A549 (cell line): ENCODE measurements at places on chromosomes 7 and 10.

- no peak for DNase-seq
Observed at GRCh38 chr7:129719980-129720732, 108.6 kb downstream of the NRF1 start.

GRCh38 chr10:64093946-64094535 is 572.8 kb downstream of the REEP3 start:
- no peak for DNase-seq

DNA sequence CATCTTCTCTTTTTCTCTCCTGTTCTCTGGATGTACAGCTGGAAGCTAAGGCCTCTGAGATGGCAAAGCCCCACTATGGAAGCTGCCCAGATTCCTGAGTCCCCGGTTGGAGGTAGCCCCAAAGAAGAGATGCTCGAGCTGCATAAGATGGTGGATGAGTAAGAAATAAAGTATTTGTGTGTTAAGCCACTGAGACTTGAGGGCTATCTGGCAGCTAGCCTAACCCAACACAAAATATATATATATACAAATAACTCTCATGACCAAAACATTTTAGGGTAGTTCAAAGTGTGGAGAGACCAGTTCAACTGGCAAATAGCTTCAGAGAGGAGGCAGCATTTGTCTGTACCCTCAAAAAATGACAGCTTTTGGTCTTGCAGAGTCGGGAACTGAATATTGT is 72.4 kb upstream of the PDE1C start:
- no peak for DNase-seq

DNA sequence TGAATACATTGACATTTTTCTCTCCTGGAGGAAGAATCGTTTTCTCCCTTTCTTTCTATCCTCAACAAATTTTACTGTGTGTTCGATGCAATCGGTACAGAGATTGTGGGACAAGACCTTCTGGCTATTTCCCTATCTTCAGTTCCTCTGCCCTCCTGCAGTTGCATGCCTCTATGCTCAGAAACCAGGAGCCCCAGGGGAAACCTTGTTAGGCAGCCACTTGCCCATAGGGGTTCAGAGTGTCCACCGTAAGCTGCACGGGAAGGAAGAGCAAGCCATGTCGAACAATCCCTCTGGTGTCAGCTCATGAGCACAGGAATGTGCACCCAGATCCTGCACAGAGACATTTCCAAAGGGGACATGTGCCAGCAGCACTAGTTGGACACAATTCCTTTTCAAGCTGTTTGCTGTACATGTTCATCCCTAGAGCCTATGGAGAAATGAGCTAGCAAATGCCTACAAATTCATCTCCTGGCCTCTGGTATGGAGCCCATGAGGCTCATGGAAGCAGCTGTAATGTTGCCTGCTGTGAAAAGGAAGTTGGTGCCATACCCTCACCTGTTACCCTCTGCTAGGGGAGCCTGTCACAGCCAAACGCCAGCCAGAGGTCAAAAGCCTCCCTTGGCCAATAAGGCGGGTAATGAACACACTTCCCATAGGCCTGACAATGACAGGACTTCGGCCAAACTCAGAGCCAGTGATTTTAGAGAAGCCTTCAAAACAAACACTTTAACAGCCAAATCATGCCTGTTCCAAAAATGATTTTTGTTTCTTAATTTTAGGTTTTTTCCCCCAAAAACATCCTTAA is 35.9 kb upstream of the ASAH2 start:
- no peak for DNase-seq

DNA sequence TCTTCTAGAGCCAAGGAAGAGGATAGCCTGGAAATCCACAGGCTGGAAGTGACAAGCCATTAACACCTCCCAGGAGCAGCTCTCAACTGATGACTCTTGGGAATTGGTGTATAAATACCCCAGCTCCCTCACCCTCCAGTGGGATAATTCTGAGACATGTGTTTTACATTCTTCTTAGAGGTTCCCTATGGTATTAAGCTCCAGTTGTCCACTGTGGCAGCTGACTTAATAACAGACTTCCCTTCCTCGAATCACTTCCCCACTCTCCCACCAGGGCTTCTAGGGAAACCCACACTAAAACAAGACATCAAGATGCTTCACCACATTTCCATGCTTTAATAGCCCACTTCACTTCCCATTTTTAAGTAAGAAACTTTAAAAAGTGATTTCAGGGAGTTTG is 47.2 kb downstream of the FAM107B start:
- DNase-seq = no peak

GRCh38 chr10:1297566-1298301 is 241.5 kb downstream of the WDR37 start:
- no peak for DNase-seq

DNA sequence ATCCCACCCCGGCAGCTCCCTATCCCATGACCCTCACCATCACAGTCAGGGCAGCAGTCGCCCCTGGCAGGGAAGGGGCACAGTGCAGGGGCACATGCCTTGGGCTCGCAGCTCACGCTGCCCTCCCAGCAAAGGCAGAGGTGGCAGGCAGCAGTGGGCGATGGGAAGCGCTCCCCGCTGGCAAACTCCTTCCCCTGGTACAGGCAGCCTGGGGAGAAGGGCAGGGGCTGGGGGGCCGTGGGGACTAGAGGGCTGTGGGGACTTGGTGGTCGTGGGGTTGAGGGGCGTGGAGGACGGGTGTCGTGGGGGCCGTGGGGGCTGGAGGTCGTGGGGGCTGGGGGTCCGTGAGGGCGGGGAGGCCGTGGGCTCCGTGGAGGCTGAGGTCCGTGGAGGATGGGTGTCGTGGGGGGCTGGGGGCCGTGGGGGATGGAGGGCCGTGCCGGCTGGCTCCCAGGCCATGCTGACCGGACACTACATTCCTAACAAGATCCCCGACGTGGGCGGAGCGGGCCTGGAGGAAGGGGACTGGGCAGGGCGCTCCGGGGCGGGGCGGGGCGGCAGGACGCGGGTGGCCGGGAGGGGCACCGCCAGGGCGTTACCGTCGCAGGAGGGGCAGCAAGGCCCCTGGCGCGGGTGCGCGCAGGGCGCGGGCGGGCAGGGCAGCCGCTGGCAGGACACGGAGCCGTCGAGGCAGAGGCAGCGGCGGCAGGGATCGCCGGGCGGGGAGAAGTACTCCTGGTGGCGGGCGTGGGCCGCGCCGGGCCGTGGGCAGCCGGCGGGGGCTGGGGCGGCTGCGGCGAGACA is 20.0 kb downstream of the KCP start:
- DNase-seq = peak; percentile 44

DNA sequence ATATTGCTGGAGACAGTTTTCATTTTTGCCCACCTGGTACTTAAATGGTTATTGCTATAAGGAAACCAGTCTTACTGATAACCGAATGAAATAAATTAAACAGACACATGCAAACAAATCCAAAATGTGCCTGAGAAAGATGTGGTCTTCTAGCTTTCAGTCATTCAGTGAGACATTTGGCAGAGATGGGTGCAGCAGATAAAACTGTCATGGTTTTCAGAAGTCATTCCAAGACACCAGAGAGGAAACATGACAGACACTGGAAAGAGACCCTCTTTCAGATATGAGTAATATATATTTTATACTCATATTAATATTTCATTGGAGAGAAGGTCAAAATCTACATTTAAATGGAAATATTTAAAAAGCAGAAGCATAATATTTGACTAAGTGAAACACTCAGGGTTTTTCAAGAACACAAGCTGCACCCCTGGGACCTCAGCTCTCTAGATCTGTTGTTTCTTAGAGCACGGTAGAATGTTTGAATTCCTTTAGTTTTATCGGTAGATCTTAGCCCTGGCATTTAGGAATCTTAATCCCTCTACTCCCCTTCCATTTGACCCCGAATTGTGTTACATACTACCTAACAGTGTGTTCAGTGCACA is 246.1 kb downstream of the AUTS2 start:
- no peak for DNase-seq

DNA sequence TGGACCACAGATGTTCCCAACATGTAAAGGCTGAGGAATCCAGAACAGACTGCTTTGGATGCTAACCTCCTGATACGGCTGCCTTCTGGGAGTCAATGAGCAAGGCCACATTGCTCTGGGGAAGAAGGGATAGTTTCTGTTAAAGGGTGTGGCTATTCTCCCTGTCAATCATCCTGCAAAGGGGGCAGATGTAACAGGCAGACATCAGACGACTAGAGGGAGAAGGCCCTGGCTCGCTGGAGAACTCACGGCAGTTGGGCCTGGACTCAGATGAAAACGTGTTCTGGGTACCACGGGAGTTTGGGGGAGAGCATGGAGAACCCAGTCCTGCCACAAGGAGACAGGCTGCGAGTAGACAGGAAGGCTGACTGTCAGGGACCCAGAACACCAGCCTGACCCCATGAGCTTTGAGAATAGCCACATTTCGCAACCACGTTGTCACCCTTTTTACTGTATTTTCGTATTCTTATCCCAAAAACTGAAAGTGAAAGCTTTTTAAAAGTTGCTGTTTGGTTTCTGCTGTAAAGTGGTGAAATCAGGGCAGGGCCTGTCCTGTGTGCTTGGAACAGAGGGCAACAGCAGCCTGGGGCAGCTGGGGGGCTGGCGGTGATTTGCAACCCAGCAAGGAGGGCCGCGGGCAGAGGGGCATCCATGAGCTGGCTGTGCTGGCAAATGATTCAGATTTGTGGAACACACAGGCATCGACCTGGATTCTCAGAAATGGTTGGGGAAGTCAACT is 95.3 kb downstream of the MYOF start:
- DNase-seq = no peak

DNA sequence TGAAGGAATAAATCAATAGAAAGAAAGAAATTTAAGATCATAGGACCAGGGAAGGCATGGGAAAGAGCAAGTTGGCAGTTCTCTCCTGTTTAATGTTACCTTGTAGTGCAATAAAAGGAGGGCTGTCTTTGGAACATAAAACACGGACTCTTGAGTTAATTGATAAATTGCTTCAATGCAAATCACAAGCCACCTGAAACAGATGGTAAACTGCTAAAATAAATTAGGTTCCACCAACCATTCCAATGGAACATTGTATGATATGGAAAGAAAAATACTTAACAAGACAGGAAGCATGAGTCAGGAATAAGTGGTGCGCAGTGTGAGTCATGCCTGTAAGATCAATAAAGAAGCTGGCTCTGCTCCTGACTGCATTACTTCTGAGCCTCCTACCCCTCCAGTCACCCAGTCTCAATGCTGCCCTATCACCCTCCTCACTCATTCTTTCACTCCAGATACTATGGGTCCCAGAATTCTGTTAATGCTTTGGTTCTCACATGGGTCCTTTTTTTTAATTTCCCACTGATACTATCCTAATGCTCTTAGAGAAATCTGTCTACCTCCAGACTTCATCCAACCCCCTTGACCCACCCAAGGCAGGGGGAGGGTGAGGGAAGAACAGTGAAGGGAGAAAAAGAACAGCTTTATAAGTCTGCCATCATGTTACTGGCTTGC is 78.9 kb downstream of the LRRC17 start:
- peak; percentile 93 for DNase-seq

DNA sequence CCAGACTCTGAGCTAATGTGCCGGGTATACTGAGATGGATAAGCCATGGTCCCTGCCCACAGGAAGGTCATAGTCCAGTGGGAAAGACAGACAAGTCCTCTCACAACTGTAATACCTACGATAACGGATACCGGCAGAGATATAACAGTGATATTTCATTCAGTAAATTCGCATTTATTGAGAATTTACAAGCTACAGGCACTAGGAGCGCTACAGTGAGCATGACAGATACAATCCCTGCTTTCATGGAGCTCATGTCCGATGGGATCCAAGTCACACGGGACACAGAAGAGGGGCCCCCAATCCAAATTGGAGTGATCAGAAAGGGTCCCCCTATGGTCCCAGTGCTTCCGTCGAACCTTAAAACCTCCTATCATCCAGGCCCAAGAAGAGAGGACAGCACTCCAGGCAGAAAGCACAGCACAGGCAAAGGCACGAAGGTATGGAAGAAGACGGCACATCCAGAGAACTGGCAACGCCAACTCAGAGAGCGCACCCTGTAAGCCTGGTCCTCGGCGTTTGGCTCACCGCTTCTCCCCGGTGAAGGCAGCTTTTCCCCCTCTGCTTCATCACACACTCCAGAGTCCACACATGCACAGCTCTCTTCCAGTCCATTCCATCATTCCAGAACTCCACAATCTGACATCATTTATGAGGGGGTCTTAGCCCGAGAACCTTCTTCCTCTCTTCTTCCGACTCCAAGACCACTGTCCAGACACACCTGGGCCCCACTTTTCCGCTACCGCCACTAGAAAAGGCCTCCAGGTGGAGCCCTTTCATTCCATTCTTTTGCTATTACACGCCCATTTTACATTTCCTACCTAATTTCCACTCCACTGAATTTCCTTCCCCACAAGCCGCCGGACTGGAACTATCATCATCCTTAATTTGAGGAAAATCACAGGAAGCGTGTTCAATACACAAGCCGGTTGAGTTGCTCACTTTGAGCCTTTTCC is 47.8 kb upstream of the NKX2-3 start:
- peak; percentile 18 for DNase-seq

GRCh38 chr10:132421847-132422751 is 25.1 kb downstream of the PWWP2B start:
- DNase-seq = no peak

GRCh38 chr7:479115-479947 is 40.3 kb downstream of the PDGFA start:
- DNase-seq = no peak

DNA sequence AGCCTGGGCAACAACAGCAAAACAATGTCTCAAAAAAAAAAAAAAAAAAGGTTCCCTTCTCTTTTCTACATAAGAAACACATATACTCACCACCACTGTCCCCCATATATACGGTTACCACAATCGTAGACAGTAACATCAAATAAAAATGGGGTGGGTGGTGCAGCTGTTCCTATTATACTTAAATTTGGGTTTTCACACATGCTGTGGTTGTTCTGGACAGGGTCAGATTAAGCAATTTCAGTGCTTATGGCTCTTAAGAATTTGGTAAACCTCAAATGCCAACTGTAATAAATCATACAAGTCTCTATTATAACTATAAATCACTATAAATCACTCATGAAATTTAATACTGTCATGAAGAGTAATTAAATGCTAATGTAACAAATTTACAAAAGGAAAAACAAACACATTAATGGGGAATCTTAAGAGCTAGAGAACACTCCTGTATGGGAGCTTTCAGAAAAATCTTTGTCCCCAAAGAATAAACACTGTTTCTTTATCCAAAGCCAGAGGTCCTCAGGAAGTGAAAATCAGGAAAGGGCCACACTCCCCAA is 143.6 kb downstream of the GLI3 start:
- no peak for DNase-seq

DNA sequence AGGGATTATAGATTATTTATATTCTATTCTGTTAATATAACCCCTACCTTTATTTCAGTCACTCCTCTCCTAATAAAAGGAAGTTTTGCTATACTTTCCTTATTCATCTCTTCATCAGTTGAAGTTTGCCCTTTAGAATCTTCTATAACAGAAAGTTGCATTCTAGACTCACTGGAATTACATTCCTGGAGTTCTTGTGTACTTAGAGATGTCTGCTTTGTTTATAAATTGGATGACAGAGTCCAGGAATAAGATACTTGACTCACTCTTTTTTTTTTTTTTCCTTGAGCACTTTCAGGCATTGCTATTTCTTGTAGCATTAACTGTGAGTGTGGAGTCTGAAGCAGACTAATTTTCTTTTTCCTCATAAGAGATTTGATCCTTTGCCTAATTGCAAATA is 640.8 kb downstream of the XPNPEP1 start:
- no peak for DNase-seq

GRCh38 chr10:100749309-100750217 is 4.2 kb downstream of the PAX2 start:
- DNase-seq = no peak

- DNase-seq = no peak
Observed at GRCh38 chr10:116269619-116270018, 3.4 kb downstream of the GFRA1 start.

GRCh38 chr10:30617070-30617469 is 12.5 kb downstream of the LYZL2 start:
- no peak for DNase-seq
